H1 (cell line): ENCODE measurements at places on chromosomes 12 and 14. TPM values are rescaled to one million over a fixed set of nuclear protein-coding genes. Genes with fewer than 3 reads are reported as not detected.

DNA sequence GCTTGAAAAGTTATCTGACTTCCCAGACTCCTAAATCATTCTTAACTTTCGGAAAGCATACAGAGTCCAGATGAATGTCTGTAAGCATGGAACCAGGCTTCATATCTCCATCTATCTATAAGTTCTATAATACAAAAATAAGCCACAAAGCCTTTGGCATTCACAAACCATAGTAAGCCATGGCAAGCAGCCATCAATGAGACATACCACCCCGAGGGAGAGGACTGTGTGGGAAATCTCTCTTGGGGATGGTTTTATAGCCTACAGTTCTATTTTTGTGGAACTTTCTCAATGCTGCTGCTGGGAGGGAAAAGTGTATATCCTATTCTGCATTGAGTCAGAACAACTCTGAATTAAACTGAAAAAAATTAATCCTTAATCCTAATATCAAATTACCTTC lies 20.4 kb downstream of the EGLN3 start:
- H3K4me3 ChIP-seq: no peak overlapping the region
- peaks cover 11% of the 10 kb centered on the region for H3K36me3 ChIP-seq
- DNase-seq: no peak
- peaks cover 19% of the 10 kb centered on the region for H3K4me1 ChIP-seq

The PPFIA2 gene
- 1.8 and 3.3 TPM in 2 replicates for total RNA-seq

- peaks cover 9% of the 10 kb centered on the region; the same call in 1 of the 2 replicates for H3K36me3 ChIP-seq
- no peak for DNase-seq
- no peak overlapping the region for H3K4me3 ChIP-seq
- no peak overlapping the region for H3K27ac ChIP-seq
- H3K27me3 ChIP-seq: no peaks in the 10 kb centered on the region
- H3K4me1 ChIP-seq: no peaks in the 10 kb centered on the region
These were observed 63.9 kb downstream of the IPO8 start for GRCh38 chr12:30631740-30632139.

GRCh38 chr14:93527203-93527607 lies 96.5 kb downstream of the UNC79 start:
- no peak overlapping the region for H3K27ac ChIP-seq
- H3K36me3 ChIP-seq: no peaks in the 10 kb centered on the region
- H3K4me1 ChIP-seq: no peaks in the 10 kb centered on the region
- DNase-seq: no peak

GRCh38 chr12:130137040-130138018 lies 24.9 kb upstream of the FZD10 start:
- no peak for DNase-seq
- H3K36me3 ChIP-seq: no peaks in the 10 kb centered on the region
- no peak overlapping the region for H3K4me3 ChIP-seq
- no peaks in the 10 kb centered on the region for H3K4me1 ChIP-seq
- H3K27ac ChIP-seq: no peak overlapping the region

The POTEG gene
- not detected in 2 replicates for total RNA-seq

DNA sequence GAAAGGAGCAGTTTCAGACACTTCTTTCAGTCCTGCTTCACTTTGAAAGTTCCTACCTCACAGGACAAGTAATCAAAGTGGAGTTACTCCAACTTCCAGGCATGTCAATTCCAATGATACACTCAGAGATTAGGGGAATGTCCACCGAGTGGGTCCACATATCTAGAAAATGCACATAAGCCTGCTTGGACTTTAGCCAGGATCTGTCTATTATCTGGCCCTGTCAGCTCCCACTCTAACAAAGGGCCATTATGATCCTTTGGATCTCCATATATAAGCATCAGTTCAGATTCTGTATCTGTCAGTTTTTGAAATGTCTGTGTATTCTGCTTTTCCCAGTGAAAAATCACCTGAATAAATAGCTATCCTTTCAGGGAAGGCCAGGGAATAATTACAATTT lies 112.9 kb upstream of the ATXN7L3B start:
- H3K4me1 ChIP-seq: no peaks in the 10 kb centered on the region
- no peak overlapping the region for H3K4me3 ChIP-seq
- H3K36me3 ChIP-seq: no peaks in the 10 kb centered on the region
- no peak overlapping the region for H3K27ac ChIP-seq
- H3K27me3 ChIP-seq: no peaks in the 10 kb centered on the region

- no peak overlapping the region for H3K27ac ChIP-seq
- DNase-seq: no peak
- no peaks in the 10 kb centered on the region for H3K27me3 ChIP-seq
These were observed 24.2 kb downstream of the FGD4 start for GRCh38 chr12:32423559-32423958.

The FAM90A1 gene
- 0.13 TPM in 1 of 2 replicates, not detected in the other for total RNA-seq

GRCh38 chr14:60331201-60332045 lies 82.4 kb downstream of the PPM1A start:
- H3K36me3 ChIP-seq: no peaks in the 10 kb centered on the region
- peak overlapping the region; percentile 32 for H3K4me3 ChIP-seq
- H3K27me3 ChIP-seq: peaks cover 2% of the 10 kb centered on the region; the same call in 1 of the 2 replicates
- no peak overlapping the region for H3K27ac ChIP-seq
- peaks cover 2% of the 10 kb centered on the region for H3K4me1 ChIP-seq
- DNase-seq: peak; percentile 68

The PSMC6 gene
- 103 and 107 TPM in 2 replicates for total RNA-seq

- H3K36me3 ChIP-seq: no peaks in the 10 kb centered on the region
- H3K27me3 ChIP-seq: no peaks in the 10 kb centered on the region
- no peak overlapping the region for H3K4me3 ChIP-seq
- H3K4me1 ChIP-seq: no peaks in the 10 kb centered on the region
These were observed 30.6 kb downstream of the SLC16A7 start for GRCh38 chr12:59626382-59626781.

DNA sequence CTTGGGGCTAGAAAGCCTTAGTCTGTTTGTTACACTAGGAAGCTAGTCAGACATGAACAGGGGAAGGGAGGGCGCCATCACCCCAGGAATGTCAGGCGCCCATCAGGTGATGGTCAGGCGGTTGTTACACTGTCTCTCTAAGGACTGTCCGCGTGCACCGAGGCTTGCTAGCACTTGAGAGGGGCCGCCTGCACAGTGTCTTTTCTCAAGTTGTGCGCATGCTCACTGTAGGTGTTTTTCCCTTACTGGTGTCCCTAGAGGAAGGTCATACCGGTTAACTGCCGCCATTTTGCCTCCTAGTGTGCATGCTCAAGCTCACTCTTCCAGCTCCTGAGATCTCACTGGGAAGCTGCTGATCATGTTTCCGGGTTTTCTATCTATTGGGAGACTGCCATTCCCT lies 855.0 kb upstream of the TMEM132C start:
- no peaks in the 10 kb centered on the region for H3K4me1 ChIP-seq
- no peak for DNase-seq
- no peak overlapping the region for H3K27ac ChIP-seq
